T-helper 2 cell (primary cell): ENCODE measurements at places on chromosomes 11 and 22.
A peak's percentile ranks its signal among the peaks of the same experiment; 100 is the strongest.

- no peak for DNase-seq
Observed at GRCh38 chr11:59413646-59414045, 12.6 kb downstream of the OR5A2 start.

GRCh38 chr11:112651386-112651785 is 309.8 kb upstream of the NCAM1 start:
- no peak for DNase-seq

DNA sequence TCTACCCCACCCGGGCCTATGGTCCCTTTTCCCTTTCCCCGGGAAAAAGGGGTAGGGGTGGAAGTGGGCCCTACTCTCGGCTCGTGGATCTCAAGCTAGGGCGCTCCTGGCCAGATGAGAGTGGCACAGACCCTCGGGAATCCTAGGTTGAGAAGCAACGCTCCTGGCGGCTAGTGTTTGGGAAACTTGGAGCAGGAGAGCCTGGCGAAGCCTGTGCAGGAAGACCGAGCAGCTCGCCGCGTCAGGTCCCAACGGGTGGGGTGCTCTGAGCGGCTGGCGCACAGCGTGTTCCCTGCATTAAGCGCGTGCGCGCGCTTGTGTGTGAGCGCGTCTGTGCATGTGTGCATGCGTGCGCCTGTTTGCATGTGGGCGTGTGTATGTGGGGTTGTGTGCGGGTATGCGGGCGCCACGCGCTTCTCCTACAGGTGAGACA is 7.1 kb upstream of the FLI1 start:
- peak; percentile 79 for DNase-seq

GRCh38 chr22:23117891-23118646 is 23.7 kb downstream of the RSPH14 start:
- no peak for DNase-seq

DNA sequence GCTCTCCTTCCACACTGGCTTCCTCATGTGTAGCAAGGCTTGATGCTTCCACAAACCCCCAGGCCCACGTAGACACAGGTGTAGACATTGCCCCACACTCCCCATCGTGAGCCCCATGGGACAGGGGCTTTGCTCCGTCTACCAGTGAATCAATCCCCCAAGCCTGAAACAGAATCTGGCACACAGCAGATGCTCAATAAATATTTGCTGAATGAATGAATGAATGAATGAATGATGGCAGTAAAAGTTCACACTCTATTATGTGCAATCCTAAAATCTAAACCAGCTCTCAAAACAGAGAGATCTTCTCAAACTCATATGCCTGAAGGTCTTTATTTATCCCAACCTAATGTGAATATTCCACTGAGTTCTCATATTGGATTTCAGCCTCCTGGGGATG is 69.9 kb downstream of the MN1 start:
- DNase-seq, result no peak
